ENCODE measurements at places on chromosomes 5 and 9.

- DNase-seq = no peak
Observed at GRCh38 chr5:33470544-33470943, 29.8 kb downstream of the TARS1 start.

DNA sequence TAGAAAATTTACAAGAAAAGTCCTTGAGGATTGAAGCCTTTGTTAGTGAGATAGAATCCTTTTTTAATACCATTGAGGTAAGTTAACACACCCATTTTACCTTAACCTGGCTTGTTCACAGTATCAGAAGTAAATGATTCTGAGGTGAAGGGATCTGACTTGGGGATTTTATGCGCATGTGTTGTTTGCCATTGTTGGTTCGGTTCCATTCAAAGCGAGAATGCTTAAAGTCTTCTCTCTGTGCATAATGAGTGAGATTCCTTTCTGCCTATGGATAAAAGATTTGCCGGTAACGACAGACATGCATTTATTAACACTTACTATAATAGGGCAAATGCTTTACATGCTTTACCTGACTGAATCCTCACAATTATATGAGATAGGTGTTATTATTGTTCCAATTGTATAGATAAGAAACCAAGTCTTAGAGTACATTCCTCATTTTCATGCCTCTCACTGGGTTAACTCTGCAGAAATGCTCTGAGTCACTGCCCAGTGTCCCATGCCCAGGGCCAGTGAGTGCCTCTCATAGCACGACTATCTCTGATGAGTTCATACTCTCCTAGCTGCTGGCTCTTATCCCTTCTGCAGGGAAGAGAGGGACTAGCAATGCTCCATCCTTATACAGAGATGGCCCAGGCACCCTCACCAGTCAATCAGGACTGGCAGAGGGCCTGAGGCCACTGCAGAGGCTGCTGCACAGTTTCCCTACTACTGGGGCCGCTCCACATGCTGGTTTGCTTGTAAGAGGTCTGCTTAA, 54.4 kb downstream of the CMYA5 start:
- no peak for DNase-seq

- no peak for DNase-seq
Observed at GRCh38 chr9:34716711-34717110, 6.8 kb upstream of the CCL21 start.

DNA sequence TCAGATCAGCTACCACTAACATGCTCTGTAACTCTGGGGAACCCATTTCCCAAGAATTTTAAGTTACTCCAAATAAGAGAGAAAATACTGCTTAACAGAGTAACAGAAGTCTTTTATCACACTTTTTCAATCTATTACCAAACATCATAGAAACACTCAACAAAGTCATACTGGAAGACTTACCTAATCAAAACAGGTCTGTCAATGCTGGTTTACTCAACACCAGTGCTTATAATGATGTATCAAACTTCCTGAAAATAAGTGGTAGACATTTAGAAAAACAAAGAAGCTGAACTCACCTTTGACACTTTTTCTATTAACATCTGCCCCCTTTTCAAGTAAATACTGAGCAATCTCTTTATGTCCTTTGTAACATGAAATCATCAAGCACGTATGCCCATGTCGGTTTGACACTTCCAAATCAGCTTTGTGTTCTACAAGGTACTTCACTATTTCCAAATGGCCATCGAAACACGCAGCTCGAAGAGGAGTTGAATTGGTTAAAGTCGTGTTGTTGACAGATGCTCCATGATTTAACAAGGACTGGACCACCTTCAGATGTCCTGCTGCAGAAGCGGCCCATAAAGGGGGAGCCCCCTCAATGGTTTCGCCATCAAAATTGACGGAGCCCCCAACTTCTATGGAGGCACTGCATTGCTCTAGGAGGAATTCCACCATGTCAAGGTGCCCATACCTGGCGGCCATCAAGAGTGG, 1.8 kb downstream of the FEM1C start:
- DNase-seq = no peak

DNA sequence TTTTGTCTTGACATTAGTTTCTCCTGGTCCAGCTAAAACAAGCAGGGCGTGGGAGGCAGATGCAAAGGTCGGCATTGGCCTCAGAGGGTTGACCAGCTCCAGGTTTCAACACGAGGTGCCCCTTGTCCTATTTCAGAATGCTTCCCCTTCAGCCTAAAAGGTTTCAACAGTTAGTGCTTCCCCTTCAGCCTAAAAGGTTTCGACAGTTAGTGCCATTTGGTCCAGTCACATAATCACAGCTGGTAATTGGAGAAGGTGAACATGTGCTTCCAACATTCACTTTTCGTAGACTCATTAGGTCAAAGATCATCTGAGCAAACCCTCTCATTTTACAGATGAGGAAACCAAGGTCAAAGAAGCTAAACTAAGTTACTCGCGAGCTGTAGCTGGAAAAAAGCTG, 270.3 kb upstream of the MAP3K1 start:
- no peak for DNase-seq

DNA sequence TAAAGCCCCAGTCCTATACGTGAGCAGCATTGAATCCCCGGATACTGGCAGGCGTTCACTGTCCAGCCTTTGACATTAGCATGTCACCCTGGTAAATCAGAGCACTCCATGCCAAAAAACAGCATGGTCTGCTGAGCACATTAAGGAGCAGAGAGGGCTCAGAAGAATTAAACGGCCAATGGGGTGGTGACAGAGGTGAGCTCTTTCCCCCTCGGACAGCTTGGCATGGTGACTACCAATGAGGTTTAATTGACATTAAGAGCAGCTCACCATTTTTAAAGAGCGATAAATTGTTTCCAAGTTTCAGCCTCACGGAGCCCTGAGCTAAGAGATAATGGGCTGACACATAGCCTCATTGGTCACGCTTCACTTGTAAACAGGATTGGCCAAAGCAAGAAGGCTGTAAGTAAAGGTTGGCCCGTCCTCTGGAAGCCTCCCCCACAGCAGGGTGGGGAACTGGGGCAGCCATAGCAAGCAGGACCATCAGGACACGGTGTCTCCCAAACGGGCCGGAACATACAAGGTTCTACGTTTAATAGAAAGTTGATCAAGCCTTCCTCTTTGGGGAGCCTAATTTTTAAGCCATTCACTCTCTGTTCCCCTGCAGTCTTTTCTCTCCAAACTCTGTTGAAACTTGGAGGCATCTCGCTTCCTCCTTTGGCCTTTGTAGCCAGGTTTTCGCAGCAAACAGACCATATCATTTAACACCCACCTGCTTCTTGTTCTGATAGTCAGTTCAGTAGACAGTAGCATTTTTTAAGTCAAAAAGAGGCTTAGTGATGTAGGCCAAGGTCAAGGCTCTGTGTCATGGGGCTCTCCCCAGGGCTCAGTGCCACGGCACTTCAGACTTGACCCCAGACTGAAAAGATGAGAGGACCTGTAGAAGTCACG, 25.9 kb downstream of the QRFP start:
- DNase-seq = no peak

GRCh38 chr5:83471405-83472212, at the start of gene VCAN:
Gene VCAN (plus strand): TSS chr5:83471744. CDS start chr5:83483519, 11,775 bp downstream.
- DNase-seq = no peak

Data from BJ (cell line).